ENCODE measurements at places on chromosomes 5 and 9. TPM values are rescaled to one million over a fixed set of nuclear protein-coding genes. Genes with fewer than 3 reads are reported as not detected.

The MTAP gene
- 42.4 TPM for total RNA-seq

The HMMR gene
- 43.2 TPM for total RNA-seq

The SNCAIP gene
- total RNA-seq, result 5.7 TPM

The SPINK7 gene
- not detected for total RNA-seq

The PCDHB14 gene
- total RNA-seq, result 0.20 TPM

The RGS7BP gene
- 0.20 TPM for total RNA-seq

The DNLZ gene
- total RNA-seq, result 44.2 TPM
